Stimulated activated CD4-positive, alpha-beta T cell treated with anti-CD3 and anti-CD28 coated beads, Interleukin-1b, Interleukin-23, amount 100 ng/mL, for 48 hours (primary cell): ENCODE measurements at places on chromosomes 2 and 18.

GRCh38 chr2:230877759-230878598 is 13.2 kb downstream of the ITM2C start:
- no peak for DNase-seq

DNA sequence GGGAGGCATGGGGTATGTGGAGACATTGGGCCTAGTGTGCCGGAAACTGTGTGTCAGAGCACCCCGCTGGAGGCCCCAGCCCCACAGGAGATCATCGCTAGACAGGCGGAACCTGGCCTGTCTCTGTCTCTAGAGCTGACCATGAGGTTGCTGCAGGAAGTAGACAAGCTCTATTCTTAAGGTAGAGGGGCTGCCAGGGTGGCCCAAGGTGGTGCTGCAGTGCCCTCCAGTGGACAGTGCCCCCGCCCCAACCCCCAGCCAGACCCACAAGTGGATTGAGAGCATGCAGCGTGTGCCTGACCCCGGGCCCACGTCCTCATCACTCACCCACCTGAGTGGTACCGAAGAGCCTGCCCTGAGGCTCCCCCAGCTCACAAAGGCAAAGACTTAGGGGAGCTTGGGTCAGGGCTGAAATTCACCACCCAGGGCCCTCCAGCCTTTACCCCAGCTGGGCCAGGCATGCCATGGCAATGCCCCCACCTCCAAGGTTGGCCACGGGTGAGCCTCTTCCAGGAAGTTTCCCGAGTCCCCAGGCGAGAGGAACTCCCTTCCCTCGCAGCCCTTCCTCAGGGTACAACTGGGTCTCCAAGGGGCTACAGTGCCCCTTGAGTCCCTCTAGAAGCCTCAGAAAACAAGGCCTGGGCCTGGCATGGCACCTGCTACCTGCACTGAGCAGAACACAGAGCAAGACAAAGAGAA is 155.0 kb downstream of the TTC32 start:
- DNase-seq: no peak

DNA sequence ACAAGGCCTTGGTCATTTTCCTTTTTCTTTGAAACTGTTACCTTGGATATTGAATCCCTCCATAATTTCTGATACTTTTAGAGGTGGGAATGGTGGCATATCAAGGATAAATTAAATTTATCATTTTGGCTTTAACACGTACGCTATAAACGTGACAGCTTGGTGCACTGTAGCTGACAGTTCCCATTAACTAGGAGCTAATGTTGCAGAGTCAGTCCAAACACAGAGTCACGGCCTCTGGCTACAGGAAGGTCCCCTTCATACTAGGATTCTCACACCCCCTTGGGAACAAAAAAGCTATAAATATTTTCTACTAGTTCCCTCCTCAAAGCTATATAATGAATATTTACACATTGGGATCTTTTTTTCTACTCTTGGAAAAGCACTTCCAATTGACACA is 17.7 kb upstream of the ERBB4 start:
- no peak for DNase-seq

- no peak for DNase-seq
Measured at GRCh38 chr18:35163014-35163539, 77.8 kb upstream of the ZNF397 start.

DNA sequence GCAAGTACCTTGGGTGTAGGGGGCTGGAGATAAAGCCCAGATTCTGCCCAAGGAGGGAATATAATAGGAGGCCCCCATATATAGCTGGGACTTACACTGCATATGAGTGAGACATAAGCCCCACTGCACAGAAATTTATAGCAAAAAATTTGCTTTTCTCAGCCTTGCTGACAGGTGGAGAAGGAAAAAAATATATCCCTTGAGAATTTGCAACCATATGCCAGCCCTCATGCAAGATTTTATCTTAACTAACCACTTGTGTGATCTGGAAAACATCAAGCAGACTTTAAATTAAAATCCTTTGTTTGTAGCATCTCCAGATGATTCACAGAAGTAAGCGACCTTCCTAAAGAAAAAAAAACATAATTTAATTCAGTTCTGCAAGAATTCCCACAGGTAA is 288.2 kb downstream of the BCL2 start:
- DNase-seq: no peak

- DNase-seq: no peak
Measured at GRCh38 chr18:75211953-75212750, 1.6 kb downstream of the TSHZ1 start.

GRCh38 chr2:39424951-39425350 is 12.1 kb downstream of the MAP4K3 start:
- DNase-seq: no peak

GRCh38 chr2:48929571-48930301 is 174.2 kb upstream of the LHCGR start:
- no peak for DNase-seq

DNA sequence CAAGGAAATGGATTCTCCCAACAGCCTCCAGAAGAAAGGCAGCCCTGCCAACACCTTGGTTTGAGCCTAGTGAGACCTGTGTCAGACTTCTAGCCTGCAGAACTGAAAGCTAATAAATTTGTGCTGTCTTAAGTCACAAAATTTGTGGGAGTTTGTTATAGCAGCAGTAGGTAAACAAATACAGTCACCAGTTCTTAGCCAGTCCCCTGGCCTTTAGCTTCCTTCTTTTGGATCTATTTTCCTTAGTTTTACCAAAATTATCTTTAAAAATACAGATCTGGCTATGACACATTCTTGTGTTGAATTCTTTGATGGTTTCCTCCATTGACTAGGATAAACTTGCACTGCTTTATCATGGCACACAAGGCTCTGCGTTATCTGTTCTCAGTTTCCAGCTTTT is 697.9 kb upstream of the FANCL start:
- no peak for DNase-seq

DNA sequence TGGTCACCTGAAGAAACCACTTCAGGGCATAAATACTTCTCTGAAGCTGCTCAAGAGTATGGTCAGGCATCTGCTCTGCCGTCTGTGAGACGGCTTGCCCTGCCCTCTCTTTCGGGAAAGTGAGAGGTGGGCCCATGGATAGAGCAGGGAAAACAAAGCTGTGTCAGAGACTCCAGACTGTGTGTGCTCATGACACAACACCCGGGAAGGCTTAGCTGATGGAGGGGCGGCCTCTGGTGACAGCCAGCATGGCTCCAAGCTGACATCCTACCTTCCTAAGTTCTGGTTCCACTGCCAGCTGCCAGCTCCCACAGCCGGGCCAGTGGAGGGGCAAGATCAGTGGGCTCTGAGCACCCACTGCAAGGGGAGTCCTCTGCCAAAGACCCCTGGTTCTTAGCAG is 215.3 kb downstream of the ANKRD30B start:
- no peak for DNase-seq

GRCh38 chr2:45786030-45786835 is 134.8 kb downstream of the PRKCE start:
- no peak for DNase-seq

DNA sequence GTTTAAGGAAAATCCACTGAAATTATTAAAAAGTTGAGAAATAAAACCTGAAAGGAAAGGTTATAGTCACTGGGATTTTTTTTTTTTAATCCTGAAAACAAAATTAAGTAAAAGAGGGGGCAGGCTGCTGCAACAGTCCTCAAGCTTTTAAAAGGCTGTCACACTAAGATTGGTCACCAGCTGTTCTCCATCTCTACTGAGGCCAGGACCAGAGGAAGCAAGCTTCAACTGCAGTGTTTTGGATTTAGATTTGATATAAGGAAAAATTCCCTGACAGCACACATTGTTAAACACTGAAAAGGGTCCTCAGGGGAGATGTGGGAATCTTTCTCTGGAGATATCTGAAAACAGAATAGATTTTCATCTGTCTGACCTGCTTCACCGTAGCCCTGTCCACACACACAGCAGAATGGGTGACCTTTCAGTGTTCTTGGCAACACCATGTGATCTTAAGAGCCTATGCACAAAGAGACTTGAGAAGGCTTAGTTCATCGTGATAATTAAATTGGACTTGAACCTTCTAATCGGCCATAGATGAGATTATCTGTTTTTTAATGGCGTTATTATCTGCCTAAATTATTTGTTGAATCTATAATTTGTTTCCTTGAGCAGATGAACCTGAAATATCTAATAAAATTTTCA is 132.0 kb upstream of the BOD1L2 start:
- no peak for DNase-seq

DNA sequence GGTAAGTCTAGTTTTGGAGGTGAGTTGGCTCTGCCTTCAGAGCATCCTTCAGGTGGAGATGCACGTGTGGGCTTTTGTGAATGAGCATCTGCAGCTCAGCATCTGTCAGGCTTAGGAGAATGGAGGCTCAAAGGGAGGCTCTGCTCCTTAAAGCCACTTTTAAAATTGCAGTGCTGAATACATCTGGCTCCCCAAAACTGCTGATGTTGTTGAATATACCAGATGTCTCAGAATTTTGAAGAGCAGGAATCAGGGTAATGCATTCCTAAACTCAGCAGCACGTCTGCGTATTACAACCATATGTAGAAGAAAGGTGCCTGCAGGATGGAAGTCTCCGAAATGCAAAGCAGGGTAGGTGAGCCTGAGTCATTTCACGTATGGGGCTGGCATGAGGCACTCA is 106.5 kb upstream of the EFEMP1 start:
- no peak for DNase-seq

DNA sequence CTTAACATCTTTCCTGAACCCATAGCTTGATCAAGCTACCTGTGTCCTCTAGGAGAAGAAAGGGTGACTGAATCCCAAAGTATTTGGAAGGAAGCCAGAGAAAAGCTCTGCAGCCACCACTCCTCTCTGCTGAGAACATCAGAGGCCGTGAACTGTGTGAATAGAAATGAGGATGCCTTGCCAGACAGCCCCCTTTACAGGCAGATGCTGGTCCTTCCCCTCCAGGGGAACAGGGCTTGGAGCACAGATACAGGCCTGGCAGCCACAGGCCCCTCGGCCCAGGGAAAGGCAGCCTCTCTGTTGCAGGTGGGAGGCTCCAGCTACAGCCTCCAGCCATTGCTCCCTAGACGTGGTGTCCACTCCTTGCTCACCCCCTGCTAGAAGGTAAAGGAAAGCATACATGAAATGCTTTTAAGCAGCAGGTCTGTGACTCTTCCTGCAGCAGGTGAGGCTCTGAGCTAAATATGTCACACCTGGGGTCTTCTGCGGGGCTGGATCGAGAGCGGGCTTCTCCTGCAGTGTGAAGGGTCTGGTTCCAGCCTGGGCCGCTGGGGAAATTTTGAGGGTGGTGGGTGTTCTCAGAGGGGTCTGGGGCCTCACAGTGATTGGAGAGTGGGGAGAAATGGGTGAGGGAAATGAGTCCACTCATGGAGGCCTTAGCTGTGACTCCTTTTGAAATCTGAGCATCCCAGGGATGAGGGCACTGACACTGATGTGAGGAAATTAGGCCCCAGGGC is 234.0 kb downstream of the KLHL29 start:
- no peak for DNase-seq

DNA sequence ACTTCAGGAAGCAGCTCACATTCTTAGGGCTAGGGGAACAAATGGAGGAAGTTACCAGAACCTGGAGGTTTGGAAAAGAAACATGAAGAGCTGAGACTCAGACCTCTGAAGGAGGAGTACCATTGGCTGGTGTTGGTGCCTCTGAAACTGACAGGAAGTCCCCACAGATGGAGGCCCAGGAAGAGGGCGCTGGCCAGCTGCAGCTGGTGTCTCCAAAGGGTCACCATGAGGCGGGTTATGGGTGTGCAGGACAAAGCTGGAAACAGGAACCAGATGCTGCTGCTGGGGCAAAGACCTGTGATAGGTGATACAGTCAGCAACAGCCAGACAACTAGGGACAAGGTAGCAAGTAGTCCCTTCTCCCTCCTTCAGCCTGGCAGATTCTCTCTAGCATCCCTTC is 136.5 kb upstream of the SERPINE2 start:
- no peak for DNase-seq

DNA sequence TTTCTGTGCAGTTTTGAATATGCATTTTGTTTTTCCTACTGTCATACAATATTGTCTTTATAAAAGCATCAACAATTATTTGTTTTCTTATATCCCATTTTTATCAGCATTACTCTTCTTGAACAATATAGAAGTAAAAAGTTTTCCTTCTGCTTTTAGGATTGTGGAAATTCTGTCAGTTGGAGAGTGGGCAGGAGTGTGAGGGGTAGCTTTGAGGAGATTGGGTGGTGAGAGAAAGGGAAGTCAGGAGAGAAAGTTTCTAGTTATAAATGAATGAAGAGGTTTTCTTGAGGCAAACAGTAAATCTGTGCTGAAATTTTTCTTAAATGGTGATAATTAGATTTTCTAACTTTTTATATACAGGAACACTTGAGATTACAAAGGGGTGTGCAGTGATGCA is 151.7 kb upstream of the NOSTRIN start:
- DNase-seq: no peak

GRCh38 chr2:221203856-221204255 is 368.2 kb downstream of the EPHA4 start:
- no peak for DNase-seq

DNA sequence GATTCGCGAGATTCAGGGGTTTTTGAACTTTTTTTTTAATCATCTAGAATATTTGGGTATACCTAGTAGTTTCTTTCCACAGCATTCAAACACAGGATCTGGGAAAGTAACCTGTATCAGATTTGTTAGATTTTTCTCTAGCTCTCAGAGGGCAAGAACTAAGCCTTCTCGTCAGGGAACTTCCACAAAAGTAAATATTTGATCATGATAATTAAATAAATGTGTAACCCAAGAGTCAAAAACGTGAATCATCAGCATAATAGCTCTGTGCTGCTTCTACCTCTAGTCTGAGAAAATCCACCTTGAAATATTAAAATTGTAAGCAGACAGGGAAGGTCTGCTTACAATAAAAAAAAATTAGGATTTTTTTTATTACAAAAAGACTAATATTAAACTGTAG is 225.7 kb upstream of the SPOPL start:
- DNase-seq: no peak

GRCh38 chr2:31764169-31764568 is 183.4 kb upstream of the SRD5A2 start:
- DNase-seq: no peak

DNA sequence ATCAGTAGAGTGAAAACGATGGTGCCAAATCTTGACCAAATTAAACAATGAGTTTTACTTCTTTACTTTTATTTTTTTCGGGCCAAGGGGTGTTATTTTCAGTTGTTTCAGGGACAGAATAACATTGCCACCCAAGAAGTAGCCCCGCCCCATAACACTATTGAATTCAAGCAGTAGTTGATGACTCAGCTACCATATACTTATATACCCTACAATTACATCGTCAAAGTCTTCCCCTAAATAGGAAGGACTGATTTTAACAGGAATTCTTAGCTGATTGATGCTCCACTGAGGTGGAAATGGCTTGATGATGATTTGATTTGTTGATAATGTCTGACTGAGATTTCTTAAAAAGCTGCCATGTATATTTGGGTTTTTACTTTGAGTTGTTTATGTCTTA is 24.7 kb downstream of the LYPD6B start:
- no peak for DNase-seq

DNA sequence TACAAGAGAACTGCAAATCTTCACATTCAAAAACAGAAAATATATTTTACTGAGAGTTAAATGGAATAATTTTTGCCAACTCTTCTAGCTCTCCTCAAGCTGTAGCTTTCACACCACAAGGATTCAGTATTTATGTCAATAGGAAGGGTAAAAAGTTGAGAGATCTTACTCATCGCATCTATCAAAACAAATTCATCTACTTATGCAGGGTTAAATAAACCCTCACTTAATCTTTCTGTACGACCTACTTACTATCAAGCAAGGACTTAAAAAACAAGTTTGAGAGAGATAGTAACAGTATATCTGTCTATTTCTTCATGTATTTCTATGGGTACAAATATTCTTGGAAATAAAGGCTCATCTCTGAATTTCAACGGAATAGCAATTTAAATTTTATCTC is 35.5 kb downstream of the SIGLEC15 start:
- DNase-seq: no peak

GRCh38 chr18:5164903-5165302 is 32.2 kb downstream of the AKAIN1 start:
- DNase-seq: no peak

- DNase-seq: no peak
Measured at GRCh38 chr2:119008108-119008507, 66.1 kb downstream of the MARCO start.
